ENCODE measurements at places on chromosomes 7 and 10. TPM values are rescaled to one million over a fixed set of nuclear protein-coding genes. Genes with fewer than 3 reads are reported as not detected.

The HGF gene
- 8.8 TPM for total RNA-seq

The SFRP4 gene
- total RNA-seq, result 1.6 TPM

The FAM25G gene
- not detected for total RNA-seq

The PDCD11 gene
- 36.3 TPM for total RNA-seq

The GNB2 gene
- 74.5 TPM for total RNA-seq
